ENCODE measurements at places on chromosomes 4 and X. TPM values are rescaled to one million over a fixed set of nuclear protein-coding genes. Genes with fewer than 3 reads are reported as not detected.

The MAGEC3 gene
- total RNA-seq: not detected

The NAA15 gene
- 22.6 TPM for total RNA-seq

The BRS3 gene
- total RNA-seq: not detected

The TAF1 gene
- total RNA-seq: 14.2 TPM

The HSFX2 gene
- total RNA-seq: 0.68 TPM

The ATP1B4 gene
- not detected for total RNA-seq

The HPF1 gene
- total RNA-seq: 20.2 TPM
